T-helper 17 cell (primary cell): ENCODE measurements at places on chromosomes 3 and 15.

GRCh38 chr3:111359261-111360030 lies 182.6 kb upstream of the CD96 start:
- DNase-seq, result no peak

DNA sequence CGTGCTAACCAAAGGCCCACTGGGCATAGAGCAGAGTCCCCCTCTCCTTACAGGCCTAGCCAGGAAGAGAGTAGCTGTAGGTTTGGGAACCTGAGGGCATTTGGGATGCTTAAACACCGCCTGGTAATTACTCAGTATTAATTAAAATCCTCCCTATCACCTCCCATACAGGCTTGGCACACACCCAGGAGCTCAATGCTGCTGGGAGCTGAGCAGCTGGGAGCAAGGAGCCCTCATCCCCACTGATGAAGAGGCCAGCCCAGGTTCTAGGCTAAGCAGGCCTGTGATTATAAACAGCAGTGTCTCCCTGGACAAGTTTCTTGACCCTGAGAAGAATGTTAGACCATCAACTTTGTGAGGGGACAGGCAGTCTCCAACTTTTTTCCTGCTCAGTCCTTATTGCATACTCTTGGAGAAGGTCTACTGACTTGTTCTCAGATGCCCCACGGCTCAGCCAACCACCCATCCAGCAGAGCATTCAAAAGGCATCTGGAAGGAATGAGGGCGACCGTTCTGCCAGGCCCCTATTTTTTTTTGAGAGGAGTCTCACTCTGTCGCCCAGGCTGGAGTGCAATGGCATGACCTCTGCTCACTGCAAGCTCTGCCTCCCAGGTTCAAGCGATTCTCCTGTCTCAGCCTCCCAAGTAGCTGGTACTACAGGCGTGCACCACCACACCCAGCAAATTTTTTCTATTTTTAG lies 1.3 kb upstream of the PRKAR2A start:
- DNase-seq, result no peak

GRCh38 chr3:1079662-1080061 lies 13.2 kb upstream of the CNTN6 start:
- DNase-seq, result no peak

GRCh38 chr3:32443478-32443877 lies 51.8 kb downstream of the CMTM7 start:
- DNase-seq, result no peak

- no peak for DNase-seq
Observed at GRCh38 chr3:170703121-170703588, 117.3 kb upstream of the SLC7A14 start.

DNA sequence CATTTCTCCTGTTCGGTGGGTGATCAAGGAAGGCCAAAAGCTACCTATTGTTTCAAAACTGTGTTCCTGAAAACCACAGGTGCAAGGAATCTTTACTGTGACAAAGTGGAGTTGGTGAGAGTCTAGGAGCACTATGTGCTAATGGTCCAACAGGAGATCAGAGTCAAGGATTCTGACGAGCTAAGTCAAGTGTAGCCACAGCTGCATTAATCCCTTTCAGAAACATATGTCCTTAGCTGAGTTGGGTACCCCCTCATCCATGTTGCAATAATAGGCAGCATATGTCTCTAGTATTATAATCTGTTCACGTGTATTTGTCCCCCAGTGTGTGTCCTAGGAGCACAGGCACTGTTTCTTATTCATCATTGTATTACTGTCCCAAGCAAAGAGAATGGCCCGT lies 1.7 kb downstream of the VPS39 start:
- DNase-seq, result no peak

GRCh38 chr3:188916934-188917401 lies 254.8 kb upstream of the TPRG1 start:
- no peak for DNase-seq

DNA sequence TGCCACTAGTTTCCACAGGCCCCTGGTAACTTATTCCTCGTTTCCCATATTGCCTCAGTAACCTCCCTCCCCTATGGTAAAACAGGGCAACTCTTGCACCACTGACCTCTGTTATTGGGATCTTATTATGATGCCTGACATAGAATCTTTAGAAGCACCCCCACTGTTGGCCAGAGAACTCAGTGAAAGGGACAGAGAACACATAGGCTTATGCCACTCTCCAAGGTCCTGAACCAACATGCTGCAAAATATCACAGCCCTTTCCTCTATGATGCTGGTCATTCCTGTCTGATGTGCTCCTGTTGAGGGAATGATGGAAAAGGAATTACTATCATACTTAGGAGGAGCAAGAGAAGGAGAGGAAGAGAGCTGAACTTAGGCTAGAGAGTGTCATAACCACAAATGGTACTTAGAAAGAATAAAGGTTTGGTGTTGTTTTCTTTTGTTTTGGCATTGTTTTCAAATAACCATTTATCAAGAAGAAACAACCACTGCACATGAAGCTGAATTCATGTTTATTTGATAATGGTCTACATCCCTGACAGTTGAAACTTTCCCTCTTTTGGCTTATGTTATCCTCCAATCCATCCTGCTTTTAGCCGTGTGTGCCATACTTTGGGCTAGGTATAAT lies 330.2 kb downstream of the EPHB1 start:
- no peak for DNase-seq

DNA sequence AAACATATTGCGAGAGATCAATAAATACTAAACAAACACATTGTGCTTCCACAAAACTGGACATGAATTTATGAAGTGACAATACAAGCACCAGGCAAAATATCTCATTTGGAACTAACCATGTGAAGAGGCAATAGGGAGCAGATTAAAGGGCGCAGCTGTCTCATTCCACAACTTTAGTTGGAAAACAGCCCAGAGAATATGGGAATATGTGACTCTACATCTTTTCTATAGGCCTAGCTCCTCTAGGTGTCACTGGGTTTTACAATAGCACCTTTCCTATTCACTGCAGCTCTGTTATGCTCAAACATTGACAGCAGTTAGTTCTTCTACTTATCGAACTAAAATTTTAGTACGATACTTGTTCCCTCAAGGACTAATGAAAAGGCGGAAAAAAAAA lies 866.3 kb upstream of the GBE1 start:
- DNase-seq, result no peak

GRCh38 chr3:191770541-191770940 lies 309.6 kb downstream of the PYDC2 start:
- DNase-seq, result no peak

DNA sequence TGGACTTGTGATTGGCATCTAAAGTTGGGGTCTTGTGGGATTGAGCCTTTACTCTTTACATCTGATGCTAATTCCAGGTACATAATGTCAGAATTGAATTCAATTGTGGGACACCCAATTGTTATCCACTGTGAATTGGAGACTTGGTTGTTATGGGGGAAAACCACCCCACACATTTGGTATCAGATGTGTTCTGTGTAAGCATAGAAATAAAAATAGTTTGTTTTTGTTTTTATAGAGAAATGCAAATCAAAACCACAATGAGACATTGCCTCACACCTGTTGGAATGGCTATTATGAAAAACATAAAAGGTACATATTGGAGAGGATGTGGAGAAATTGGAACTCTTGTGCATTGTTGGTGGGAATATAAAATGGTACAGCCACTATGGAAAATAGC lies 58.5 kb downstream of the CPA3 start:
- no peak for DNase-seq

- no peak for DNase-seq
Observed at GRCh38 chr15:84003791-84004503, 231.6 kb upstream of the GOLGA6L4 start.

- no peak for DNase-seq
Observed at GRCh38 chr3:88312256-88312655, 162.5 kb downstream of the C3orf38 start.

GRCh38 chr3:115784739-115785536 lies 161.6 kb downstream of the GAP43 start:
- DNase-seq, result no peak

GRCh38 chr15:87764461-87765240 lies 491.9 kb downstream of the NTRK3 start:
- no peak for DNase-seq

DNA sequence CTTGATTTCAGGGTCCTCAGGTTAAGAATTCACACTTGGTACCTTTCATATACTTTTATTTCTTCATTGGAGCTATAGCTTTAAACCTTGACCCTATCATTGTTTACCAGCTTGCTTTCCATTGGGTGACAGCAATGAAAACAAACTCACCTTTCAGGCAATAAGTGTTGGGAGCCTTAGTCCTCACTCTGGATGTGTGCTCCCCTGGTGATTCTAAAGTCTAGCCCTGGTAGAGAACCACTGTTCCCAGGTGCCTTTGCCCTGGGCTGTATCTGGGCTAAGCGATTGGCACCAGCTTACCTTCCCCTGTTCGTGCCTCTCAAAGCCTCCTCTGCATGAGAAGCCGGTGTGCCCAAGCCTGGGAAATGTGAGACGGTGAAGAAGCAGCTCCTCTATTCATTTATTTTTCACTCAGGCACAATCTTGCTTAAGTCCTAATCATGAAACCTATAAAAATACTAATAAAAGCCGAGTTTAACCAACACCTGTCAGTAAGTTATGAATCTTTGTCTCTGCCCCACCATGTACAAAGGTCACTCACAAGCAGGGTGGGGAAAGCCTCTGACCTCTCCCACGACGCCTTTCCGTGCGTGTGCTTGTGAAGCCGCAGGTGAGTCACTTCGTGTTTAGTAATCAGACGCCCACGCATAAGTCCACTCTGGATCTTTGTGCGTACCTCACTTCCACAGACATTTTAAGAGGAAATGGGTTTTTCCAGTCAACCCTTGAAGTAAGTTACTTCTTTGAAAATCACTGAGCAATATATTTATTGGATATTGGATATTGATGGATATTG lies 12.8 kb upstream of the ARRDC4 start:
- DNase-seq, result no peak

GRCh38 chr15:28994831-28995596 lies 109.2 kb downstream of the APBA2 start:
- DNase-seq, result no peak
